ENCODE measurements at places on chromosomes 6 and 20.
A peak's percentile ranks its signal among the peaks of the same experiment; 100 is the strongest.

GRCh38 chr6:16799279-16800193 is 38.3 kb upstream of the ATXN1 start:
- DNase-seq: no peak

GRCh38 chr6:37280162-37280887 is 22.4 kb upstream of the TMEM217 start:
- no peak for DNase-seq

GRCh38 chr6:5302995-5303622 is 41.8 kb downstream of the FARS2 start:
- peak; percentile 45 for DNase-seq

DNA sequence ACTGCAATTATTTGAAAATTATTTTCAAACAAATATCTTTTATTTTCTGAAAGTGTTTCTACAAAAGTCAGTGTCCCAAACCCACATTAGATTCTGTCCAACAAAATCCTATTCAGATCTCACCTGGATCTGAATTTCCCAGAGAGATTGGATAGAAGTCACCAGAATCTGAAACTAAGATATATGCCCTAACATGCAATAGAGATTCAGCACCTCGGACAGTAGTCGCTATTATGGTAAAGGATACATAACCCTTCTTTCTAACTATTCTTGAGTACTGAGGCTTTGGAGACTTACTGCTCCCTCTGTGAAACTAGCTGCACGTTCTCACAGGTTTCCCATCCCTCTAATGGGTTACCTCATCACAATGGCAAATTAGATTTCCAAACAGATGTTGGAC is 151.4 kb downstream of the ID4 start:
- DNase-seq: no peak

GRCh38 chr6:158655569-158656450 is 6.0 kb downstream of the SYTL3 start:
- DNase-seq: no peak

DNA sequence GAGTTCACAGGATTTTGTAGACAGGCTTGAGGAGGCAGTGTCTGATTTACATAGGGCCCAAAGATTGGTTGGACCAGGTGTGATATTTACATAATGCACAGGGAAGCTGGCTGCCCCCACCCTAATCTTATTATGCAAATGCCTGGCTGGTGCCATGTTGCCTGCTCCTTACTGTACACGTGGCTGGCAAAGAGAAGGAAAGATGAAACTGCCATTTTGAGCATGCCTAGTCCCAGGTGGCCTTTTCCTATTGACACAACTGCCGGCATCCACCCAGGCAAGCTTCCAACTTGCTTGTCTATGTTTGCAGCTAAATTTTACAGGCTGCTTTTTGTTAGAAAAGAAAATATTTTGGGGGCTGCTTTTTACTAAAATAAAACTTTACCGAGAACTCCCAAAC is 174.6 kb downstream of the LMBRD1 start:
- no peak for DNase-seq
